ENCODE measurements at places on chromosomes 13 and 19.

DNA sequence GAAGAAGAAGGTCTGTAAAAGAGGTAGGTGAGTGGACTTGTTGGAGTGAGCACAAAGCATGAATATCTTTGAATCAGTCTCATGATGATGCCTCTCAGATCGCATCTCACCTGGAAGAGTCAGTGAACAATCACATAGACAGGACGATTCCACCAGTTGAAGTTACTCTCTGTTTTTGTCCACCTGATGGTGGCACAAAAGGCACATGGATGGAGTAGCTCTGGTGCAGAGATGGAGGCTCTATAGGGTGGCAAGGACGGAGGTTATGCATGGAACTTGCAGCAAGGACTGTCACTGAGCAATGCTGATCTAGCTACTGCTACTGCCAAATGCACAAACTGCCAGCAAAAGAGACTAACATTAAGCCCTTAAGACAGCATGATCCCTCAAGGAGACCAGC is 10.3 kb upstream of the MYCBP2 start:
- no peak for DNase-seq

DNA sequence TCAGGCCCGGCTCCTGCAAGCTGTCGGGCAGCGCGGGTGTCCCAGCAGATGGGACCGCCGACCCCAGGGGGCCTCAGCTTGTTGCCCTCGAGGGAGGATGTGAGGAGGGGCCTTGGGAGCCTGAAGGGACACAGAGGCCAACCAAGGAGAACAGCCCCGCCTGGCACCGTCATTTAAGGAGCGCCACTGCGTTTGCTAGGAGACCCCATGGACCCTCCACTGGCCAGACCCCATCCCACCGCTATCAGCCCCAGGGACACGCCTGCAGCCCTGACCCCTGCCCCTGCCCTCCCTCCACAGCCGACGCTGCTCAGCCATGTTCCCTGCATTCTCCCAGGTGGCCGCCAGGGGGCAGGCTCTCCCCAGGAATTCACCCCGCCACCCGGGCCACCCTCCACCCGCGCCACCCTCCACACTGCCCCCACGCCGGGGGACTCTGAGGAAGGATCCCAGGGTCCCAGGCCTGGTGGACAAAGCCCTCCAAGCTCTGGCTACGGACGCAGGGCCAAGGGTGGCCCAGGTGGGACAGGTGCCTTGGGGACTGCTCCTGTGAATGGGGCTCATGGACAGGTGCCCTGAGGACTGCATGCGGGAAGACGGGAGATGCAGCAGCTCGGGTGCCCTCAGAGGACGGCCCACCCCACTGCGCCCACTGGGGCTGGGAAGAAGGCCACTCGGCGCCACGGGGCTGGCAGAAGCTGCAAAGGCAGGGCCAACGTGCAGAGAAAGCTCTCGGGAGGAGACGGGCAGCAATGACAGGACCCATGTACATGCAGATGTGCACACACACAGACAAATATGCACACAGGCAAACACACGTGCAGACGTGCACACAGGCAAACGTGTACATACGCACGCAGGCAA is 34.4 kb downstream of the PIP5K1C start:
- DNase-seq: no peak

GRCh38 chr19:35363001-35363590 is 4.8 kb downstream of the FFAR3 start:
- no peak for DNase-seq

DNA sequence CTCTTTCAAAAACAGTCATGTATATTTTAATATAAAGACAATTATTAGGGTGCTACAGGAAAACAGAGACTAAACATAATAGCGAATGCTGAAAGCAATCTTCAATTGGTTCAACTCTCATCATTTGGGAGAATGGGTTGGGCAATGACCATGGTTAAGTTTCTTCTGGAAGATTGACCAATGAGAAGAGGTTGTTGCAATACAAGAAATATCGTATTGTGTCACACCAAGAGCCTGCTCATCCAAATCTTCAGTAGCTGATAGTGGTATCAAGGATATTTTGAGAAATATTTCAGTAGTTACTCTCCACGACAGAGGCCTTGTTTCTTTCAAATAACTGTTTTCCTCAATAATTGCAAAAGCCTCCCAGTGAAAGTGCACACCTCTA is 83.0 kb upstream of the FNDC3A start:
- peak; percentile 61 for DNase-seq

DNA sequence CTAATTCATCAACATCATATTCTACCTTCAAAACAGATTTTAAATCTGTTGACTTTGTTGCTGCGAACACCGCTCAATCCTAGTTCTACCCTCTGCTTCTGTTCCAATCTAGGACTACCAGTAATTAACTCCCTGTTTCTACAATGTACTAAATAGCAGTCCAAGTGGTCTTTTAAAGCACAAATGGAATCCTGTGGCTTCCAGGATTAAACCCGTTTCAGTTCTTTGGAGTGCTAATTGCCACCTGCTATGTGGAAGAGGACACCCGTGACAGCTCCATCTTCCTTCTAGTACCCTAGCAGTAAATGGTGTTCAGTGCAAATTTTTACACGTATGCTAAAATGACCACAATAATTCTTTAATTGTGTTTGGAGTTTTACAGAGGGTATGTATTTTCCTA is 232.1 kb downstream of the TDRD3 start:
- no peak for DNase-seq

DNA sequence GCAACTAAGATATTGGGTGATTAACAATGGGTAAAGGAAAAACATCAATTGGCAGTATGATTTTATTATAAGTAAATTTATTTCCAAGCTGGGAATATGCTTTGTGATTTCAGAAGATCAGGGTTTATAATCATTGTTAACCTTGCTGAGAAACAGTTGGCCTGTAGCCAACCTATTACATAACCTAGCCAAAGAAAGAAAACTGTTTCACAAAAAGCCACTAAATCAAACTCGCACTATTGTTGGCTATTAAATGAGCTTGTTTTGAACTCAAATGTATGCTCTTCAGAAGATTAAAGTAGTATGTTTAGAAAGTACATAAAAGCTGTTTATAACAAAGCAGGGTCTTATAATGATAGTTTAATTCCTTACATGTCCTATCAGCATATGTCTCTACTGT is 151.7 kb downstream of the LHFPL6 start:
- peak; percentile 32 for DNase-seq

- no peak for DNase-seq
These were observed 397.7 kb downstream of the GPC6 start for GRCh38 chr13:93624311-93624777.

GRCh38 chr13:35524171-35524570 is 47.7 kb upstream of the MAB21L1 start:
- DNase-seq: no peak

- DNase-seq: no peak
These were observed 149.7 kb upstream of the ZNF536 start for GRCh38 chr19:30222428-30222873.

DNA sequence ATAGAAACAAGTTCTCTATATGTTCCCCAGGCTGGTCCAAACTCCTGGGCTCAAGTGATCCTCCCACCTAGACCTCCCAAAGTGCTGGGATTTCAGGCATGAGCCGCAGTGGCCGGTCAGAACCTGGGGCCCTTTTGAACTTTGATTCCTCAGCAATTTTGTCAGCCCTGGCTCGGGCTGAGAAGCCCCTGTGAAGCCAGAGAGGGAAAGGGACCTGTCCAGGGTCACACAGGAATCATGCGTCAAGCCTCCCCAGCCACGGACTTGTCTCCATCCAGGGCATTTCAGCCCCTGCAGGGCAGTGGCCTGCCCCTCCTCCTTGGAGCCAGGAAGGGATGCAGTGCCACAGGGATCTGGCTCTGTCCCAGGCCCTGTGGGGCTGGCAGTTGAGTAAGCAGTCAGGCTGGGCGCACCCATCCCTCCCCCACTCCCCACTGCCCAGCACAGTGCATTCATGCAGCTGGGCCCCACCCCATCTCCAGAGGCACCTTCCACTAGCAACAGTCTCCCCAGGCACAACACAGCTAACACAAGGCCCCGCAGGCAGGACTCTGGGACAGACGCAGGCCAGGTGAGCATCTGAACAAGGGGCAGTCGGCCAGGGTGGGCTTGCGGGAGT is at the start of gene CAPS:
Gene CAPS, plus strand, starts transcription at position 516 of the 619 bp plus-strand sequence. CDS start 153 bp downstream, outside the sequence.
- DNase-seq: no peak

GRCh38 chr13:37473035-37473434 is 125.5 kb downstream of the POSTN start:
- DNase-seq: no peak

GRCh38 chr19:7267792-7268704 is 26.2 kb downstream of the INSR start:
- peak; percentile 90 for DNase-seq

GRCh38 chr19:771332-771785 is 20.4 kb downstream of the MISP start:
- peak; percentile 54 for DNase-seq

- DNase-seq: no peak
These were observed 20.9 kb downstream of the DPP9 start for GRCh38 chr19:4702764-4703163.

GRCh38 chr13:112881656-112882554 is 87.1 kb upstream of the MCF2L start:
- no peak for DNase-seq

GRCh38 chr19:55083004-55083850 is 7.6 kb downstream of the EPS8L1 start:
- no peak for DNase-seq

DNA sequence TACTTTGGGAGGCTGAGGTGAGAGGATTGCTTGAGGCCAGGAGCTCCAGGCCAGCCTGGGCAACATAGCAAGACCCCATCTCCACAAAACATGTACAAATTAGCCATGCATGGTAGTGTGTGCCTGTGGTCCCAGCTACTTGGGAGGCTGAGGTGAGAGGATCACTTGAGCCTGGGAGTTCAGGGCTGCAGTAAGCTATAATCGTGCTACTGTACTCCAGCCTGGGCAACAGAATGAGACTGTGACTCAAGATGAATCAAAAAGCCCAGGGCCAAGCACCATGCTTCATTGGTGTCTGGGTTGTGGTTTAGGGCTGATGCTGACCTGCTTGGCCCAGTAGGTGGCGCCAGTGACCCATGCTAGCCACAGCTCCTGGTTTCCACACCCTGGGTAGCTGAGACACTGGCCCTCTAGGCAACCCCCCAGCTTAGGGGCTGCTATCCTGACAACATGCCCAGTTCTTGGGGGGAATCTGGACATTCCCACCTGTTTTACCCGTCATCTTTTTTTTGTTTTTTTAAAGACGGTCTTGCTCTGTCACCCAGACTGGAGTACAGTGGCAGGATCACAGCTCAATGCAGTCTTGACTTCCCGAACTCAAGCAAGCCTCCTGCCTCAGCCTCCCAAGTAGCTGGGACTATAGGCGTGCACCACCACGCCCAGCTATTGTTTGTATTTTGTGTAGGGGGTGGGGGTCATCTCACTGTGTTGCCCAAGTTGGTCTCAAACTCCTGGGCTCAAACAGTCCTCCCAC is 5.5 kb downstream of the CCDC124 start:
- peak; percentile 44 for DNase-seq

DNA sequence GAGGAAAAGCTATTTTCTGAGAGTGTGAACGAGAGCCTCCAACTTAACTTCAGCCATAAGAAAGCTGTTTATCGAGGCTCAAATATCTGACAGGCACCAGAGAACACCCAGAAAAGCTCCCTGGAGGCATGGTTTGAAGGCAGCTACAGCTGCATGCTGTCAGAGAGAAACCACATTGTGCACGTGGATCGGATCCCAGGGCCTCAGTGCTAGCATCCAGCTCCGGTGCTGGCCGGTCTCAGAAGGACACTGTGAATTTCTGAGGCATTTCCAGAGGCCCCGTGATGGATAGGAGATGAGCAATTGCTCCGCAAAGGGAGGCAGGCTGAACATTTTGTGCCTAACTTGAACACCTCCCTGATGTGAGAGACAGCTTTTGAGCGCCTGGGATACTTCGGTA is 315.7 kb downstream of the FGF9 start:
- DNase-seq: no peak

GRCh38 chr19:11356676-11357550 is 1.7 kb downstream of the PLPPR2 start:
- no peak for DNase-seq

DNA sequence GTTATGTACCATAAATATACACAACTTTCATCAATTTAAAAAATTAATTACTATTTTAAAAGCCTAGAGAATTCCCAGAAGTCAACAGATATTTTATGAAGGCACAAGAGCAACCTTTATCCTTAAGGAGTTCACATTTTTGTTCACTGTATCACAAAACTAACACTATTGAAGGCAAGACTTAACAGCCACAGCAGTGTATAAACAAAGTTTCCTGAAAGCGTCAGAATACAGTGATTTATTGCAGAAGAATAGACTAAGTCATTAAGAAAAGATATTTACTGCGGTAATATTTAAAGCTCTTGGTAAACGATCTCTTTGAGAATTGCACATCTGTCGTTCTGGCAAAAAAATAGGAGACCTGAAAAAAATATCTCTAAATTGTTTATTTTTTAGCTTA is 419.3 kb upstream of the NBEA start:
- DNase-seq: no peak

- no peak for DNase-seq
These were observed 2.7 kb downstream of the GPR4 start for GRCh38 chr19:45599286-45599685.

GRCh38 chr19:5080030-5080654 is 111.2 kb downstream of the KDM4B start:
- no peak for DNase-seq

- no peak for DNase-seq
These were observed 19.5 kb upstream of the ALOX5AP start for GRCh38 chr13:30715837-30716236.

- DNase-seq: peak; percentile 6
These were observed 81.4 kb downstream of the ALOX5AP start for GRCh38 chr13:30816736-30817135.

DNA sequence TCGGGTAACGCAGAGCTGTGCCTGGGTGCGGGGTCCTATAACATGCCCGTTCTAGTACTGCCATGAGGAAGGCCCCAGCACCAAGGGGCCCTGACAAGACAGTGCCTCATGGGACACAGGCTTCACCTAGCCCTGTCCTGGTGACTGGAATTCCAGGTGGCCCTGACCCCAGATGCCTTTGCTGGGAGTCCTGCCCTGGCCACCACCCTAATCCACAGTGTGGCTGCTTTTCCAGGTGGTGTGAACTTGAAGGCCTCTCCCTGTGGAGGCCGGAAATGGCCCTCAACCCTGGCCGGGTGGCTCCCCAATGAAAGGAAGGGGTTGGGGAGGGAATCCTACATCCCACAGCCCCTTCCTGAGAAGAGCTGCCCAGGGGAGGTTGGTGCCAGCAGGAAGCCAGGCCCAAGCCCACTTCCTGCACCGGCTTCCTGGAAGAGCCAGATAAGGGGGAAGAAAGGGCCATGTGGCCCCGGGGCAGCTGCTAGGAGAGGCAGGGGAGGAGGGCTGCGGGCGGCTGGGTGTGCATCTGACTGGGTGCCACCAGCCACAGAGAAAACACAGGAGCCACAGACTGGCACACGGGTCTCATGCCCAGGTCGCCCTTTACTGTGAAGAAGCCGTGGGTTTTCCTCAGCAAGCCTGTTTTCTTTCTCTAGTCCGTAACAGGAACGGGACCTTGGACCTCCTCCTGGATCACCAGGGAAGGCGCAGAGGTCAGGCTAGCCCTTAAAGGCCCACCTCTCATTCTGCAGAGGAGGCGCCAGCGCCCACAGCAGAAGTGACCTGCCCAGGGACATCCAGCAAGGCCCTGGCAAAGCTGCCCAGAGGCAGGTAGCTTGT is 4.7 kb downstream of the LSM4 start:
- DNase-seq: no peak

Data from inflammatory macrophage treated with lipopolysaccharide for 1 hour (primary cell).